ENCODE measurements at places on chromosomes 2 and 18.

DNA sequence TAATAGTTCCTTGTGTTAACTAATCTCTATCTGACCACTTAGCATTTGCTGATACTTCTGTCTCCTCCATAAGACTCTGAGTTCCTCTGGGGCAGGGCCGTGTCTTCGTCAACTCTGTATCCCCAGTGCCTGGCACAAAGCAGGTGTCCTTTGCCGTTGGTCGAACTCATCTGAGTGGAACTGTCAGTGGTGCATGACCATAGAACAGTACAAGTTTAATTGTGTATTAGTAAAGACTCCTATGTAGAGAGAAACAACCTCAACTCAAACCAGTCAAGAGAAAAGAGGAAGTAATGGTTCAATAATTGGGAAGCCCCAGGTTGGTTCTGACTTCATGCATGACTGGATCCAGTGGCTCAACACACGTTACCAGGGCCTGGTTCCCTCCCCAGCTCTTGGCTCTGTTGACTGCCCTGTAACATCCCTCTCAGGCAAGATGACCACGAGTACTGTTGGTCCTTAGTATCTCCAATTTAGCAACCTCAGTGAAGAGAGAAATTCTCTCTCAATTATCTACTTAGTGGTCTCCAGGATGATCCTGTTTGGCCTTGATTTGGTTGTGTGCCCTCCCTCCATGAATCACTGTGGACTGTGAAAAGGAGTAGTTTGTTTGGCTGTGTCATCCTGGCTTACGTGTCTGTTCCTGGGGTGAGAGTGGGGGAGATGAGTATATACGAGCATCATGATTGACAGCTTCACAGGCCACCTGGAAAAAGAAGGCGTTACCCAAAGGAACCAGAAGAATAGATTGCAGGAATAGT lies 58.5 kb upstream of the MSH6 start:
- DNase-seq: no peak

GRCh38 chr2:21195326-21195725 lies 71.6 kb downstream of the TDRD15 start:
- no peak for DNase-seq

DNA sequence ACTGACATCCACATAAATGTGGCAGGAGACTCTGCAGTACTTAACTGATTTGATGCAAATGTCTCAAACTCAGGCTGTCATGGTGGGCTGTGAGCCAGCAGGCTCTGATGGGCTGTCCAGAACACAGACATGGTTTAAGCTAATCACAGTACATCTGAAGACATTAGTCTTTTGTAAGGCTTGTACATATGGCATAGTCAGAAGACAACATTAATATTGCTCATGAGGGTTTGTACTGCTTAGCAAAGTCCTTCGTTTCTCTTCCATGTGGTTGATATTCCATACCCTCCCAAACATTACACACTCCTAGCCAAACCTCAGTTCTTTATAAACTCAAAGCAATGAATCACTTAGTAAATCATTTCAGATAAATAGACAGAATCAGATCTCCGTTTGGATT lies 330.6 kb downstream of the RND3 start:
- no peak for DNase-seq

GRCh38 chr2:16978301-16978700 lies 312.7 kb upstream of the CYRIA start:
- no peak for DNase-seq

GRCh38 chr2:236056141-236056540 lies 112.0 kb downstream of the GBX2 start:
- no peak for DNase-seq

- DNase-seq: no peak
Observed at GRCh38 chr2:83650898-83651297, 808.2 kb downstream of the SUCLG1 start.

DNA sequence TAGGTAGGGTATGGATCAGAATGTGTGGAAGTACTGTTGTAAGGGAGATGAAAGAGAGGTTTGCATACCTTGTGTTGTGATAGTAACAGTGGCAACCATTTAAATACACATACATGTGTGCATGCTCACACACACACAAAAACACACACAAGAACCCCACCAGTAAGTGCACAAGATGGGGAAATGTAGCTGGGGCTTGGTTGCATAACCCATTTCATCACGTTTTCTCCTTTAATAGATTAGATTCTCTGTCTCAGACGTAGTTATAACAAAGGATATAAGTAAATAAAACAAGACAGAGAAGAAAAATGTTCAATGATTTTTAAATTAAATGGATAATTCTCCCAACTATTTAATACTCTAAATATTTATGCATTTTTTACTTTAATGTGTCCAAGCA lies 13.4 kb downstream of the ARHGAP15 start:
- no peak for DNase-seq

- DNase-seq: no peak
Observed at GRCh38 chr18:63063171-63063570, 256.4 kb downstream of the BCL2 start.

DNA sequence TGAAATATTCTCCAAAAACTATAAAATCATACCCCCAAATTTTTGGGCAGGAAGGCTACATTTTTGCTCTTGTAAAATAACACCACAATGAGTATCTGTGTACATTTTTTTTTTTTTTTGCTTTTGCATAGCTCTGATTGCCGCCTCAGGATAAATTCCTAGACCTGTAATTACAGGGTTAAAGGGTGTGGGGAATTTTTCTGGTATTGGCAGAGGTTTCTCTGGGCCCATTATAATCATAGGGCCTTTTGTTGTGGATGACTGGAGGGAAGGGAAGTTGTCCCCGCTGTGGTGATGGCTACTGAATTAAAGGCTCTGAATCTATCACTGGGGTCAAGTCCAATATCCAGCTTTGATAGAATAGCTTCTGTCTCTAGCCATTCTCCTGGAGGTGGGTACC lies 26.6 kb downstream of the CCDC195 start:
- no peak for DNase-seq

GRCh38 chr18:28208712-28209265 lies 31.9 kb upstream of the CDH2 start:
- no peak for DNase-seq

DNA sequence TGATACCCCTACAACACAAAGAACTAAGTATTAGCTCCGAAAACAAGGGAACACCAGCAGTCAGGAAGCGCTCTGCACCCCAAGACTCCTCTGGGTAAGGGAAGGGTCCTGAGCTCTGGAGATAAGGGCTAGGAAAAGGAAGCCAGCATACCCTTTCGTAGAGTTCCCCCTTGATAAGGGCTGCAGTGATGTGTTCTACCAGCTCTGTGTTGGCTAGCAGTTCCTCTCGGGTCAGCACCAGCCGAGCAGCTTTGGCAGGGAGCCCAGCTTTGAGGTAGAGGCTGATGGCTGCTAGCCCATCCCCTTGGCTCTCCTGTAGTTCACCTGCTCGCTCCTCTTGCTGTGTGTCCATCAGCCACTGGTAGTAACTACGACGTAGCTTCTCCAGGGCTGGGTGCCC lies 18.9 kb downstream of the KRTCAP3 start:
- DNase-seq: no peak

DNA sequence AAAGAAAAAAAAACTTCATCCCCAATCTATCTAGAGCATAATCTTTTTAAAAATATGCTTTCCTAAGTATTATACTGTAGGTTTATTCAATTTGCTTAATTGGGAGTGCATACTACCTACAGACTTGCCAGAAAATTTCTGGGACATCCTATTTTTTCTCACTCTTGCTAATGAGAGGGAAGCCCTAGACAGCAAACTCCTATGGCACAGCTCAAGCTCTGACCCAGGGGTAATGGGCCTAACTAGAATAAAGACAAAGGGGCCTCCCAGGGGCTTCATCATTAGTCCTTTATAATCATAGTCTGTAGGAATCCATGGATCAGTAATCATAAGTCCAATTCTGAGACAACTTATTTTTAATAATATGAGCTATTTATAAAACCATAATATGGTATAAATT lies 142.6 kb upstream of the ITGA4 start:
- no peak for DNase-seq

- no peak for DNase-seq
Observed at GRCh38 chr2:54675281-54675680, 48.2 kb upstream of the EML6 start.

DNA sequence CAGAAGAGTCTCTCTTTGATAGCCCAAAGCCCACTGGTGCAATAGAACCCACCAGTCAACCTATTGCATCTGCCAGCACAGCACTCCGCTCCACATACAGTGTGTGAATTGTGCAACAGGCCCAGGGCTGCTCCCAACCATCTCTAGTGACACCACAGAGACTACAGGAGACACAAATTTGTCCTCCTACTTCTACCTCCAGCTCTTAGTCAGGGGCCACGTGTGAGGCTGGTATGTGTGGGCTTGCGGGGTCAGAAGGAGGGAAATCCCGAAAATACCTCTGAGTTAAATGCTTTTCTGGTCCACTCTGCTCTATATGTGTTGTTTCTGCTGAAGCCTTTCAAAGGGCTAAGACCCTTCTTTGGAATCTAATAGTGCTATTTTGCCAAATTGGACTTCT lies 18.0 kb downstream of the DGUOK start:
- DNase-seq: peak; percentile 24

- DNase-seq: no peak
Observed at GRCh38 chr2:85240055-85240454, 87.7 kb downstream of the TGOLN2 start.

DNA sequence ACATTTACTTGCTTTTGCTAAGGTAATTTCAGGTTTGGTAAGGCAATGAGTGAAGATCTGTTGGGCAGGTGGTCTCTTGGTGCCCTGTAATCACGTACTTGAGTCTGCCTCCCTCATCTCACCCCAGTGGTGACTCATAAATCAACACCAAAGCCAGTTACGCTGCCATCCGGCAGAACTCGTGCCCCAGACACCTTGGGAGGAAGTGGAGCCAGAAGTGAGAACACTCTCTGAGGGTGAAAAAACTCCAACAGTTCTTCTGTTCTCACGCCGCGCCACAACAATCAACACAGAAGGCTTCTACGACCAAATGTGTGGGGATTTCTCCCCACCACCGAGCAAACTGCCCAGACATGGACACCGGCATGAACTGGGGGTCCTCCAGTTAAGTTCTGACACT lies 206.2 kb downstream of the ARL4C start:
- DNase-seq: peak; percentile 42

- no peak for DNase-seq
Observed at GRCh38 chr18:59033359-59033758, 106.3 kb upstream of the SEC11C start.

GRCh38 chr18:79368681-79369080 lies 27.0 kb upstream of the NFATC1 start:
- DNase-seq: no peak

- DNase-seq: no peak
Observed at GRCh38 chr2:144607891-144608521, 88.1 kb upstream of the ZEB2 start.

- no peak for DNase-seq
Observed at GRCh38 chr2:29389686-29390085, 274.5 kb downstream of the CLIP4 start.

DNA sequence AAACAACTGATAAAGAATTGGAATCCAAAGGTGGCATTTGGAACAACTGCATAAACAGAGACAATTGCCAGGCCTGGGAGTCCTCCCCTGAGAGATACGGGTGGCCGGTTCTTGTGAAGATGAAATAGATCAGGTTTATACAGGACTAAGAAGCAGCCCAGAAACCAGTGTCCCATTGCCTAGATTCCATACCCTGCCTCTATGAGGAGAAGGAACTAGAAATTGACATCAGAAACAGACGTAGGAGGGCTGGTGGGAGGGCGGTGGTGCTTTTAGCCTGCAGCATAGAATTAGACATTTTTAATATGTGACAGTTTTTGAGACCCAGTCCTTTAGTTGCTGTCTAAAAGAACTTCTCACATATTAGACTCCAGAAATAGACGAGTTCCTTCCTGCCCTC lies 11.8 kb upstream of the SH3BP4 start:
- no peak for DNase-seq

DNA sequence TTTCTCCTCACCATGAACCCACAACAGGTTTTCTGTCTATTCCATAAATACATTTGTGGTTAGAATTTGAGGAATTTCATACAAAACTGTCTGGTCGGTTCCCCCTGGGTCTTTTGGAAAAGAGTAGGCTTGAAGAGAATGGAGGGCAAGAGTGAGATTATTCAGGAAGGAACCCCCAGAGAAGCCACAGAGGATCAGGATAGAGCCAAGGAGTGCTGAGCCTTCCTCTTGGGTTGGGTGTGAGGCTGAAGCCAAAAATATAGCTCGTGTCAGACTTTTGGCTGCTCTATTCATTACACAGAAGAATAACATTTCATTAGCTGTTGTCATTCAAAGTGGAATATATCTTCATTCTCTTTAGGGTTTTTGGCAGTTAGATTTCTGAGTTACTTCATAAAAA lies 45.9 kb upstream of the YES1 start:
- DNase-seq: no peak

GRCh38 chr2:166013878-166014277 lies 60.3 kb upstream of the TTC21B start:
- no peak for DNase-seq

DNA sequence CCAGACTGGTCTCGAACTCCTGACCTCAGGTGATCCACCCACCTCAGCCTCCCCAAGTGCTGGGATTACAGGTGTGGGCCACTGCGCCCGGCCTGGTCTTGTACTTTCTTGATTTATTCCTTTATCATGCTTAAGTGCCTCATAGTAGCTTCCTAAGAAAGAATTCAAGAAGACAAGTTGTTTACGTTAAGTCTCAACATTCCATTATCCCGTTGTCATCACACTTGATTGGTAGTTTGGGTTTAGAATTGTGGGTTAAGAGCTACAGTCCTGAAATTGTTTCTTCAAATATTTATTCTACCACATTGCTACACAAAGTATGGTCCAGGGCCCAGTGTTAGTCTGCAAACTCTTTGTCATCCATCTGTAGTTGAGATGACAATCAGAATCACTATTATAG lies 194.0 kb downstream of the VWC2L start:
- DNase-seq: no peak

DNA sequence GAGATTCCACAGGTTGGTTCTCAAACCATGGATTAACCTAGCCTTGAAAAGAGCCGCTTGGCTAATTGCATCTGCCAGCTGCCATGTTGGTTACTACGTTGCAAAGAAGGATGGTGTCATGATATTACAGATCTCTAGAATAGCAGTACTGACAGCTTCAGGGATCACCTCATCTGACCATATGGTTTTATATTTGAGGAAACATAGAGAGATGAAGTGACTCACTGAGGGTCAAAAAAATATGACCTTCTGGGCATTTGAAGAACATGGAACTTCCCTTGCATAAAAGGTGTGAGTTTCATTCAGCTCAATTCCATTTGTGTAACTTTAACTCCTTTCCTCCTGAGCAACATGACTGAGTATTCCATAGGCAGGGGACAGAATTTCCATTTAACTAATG lies 242.3 kb downstream of the SETBP1 start:
- DNase-seq: no peak

DNA sequence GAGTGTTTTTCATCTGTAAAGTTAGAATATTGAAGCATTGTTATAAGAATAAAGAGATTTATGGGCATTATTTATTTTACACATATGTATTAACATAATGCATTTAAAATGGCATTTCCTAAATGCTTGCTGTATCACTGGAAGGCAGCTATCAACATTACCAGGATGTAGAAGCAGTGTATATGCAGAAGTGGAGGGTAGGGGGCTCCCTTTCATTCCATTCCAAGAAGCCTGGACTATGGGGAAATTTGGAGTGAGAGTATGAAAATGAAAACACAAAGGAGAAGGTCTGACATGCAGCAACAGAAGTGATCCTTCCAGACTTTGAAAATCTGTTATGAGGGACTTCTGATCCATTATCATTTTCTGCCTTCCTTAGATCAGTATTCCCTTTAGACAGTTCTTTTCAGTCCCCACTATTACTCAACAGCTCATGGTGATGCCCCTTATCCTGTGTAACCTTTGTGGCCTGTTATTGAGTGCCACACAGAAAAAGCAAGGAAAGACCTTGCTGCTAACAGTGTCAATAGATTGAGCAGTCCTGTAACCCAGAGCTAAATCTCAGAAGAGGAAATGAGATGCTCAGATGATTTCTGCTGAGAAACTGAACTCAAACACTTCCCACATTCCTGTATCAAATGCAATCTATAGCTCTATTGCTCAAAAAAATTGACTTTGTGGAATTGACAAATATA lies 216.6 kb downstream of the HNMT start:
- DNase-seq: no peak

Data from activated CD8-positive, alpha-beta memory T cell treated with anti-CD3 and anti-CD28 coated beads for 48 hours (primary cell).